Smooth muscle cell of the coronary artery (primary cell): ENCODE measurements at places on chromosomes 16 and 17. TPM values are rescaled to one million over a fixed set of nuclear protein-coding genes. Genes with fewer than 3 reads are reported as not detected.

The CRAMP1 gene
- 4.4 and 4.8 TPM in 2 replicates for total RNA-seq

The CDRT15L2 gene
- total RNA-seq: not detected in 2 replicates

The MRPL58 gene
- 17.1 and 27.8 TPM in 2 replicates for total RNA-seq

The WNT3 gene
- 0.59 and 1.4 TPM in 2 replicates for total RNA-seq

The HBA2 gene
- 0.23 TPM in 1 of 2 replicates, not detected in the other for total RNA-seq

The KRT31 gene
- not detected in 2 replicates for total RNA-seq

The KRT20 gene
- total RNA-seq: not detected in 2 replicates

The IRX3 gene
- total RNA-seq: 2.0 and 3.9 TPM in 2 replicates

The RGS9 gene
- 0.98 and 1.1 TPM in 2 replicates for total RNA-seq

The CCL8 gene
- total RNA-seq: 1.2 TPM in 1 of 2 replicates, not detected in the other

The ASPSCR1 gene
- total RNA-seq: 18.5 and 30.4 TPM in 2 replicates

The ZNF48 gene
- 2.2 and 8.8 TPM in 2 replicates for total RNA-seq

The PRSS36 gene
- total RNA-seq: 0.45 TPM in 1 of 2 replicates, not detected in the other

The ST6GALNAC2 gene
- total RNA-seq: 0.23 and 4.0 TPM in 2 replicates

The CEP295NL gene
- total RNA-seq: 0.75 and 2.0 TPM in 2 replicates

The KRTAP3-1 gene
- total RNA-seq: not detected in 2 replicates

The P2RX1 gene
- total RNA-seq: under 0.01 and 1.3 TPM in 2 replicates

The CIAPIN1 gene
- 18.6 and 46.3 TPM in 2 replicates for total RNA-seq

The CSH1 gene
- not detected in 2 replicates for total RNA-seq

The JPH3 gene
- not detected in 2 replicates for total RNA-seq

The KRTAP17-1 gene
- total RNA-seq: not detected in 2 replicates

The KRT12 gene
- total RNA-seq: under 0.01 TPM in 1 of 2 replicates, not detected in the other

The SDR42E1 gene
- total RNA-seq: 0.08 and 0.12 TPM in 2 replicates

The ACBD4 gene
- total RNA-seq: 4.3 and 4.8 TPM in 2 replicates

The SULT1A1 gene
- 5.0 and 12.9 TPM in 2 replicates for total RNA-seq

The CCDC144A gene
- total RNA-seq: 2.3 and 12.0 TPM in 2 replicates

The TMC7 gene
- total RNA-seq: 0.12 and 1.7 TPM in 2 replicates

The MARVELD3 gene
- not detected in 2 replicates for total RNA-seq

The TP53TG3C gene
- not detected in 2 replicates for total RNA-seq

The RPL26 gene
- 3,762 and 6,095 TPM in 2 replicates for total RNA-seq

The WNT9B gene
- not detected in 2 replicates for total RNA-seq

The CALB2 gene
- total RNA-seq: 0.08 TPM in 1 of 2 replicates, not detected in the other

The APOBR gene
- total RNA-seq: not detected in 2 replicates

The BAIAP3 gene
- total RNA-seq: 0.60 TPM in 1 of 2 replicates, not detected in the other

The TNRC6C gene
- 3.9 and 5.3 TPM in 2 replicates for total RNA-seq

The ATP2A1 gene
- 0.08 and 0.23 TPM in 2 replicates for total RNA-seq

The TP53TG3F gene
- not detected in 2 replicates for total RNA-seq

The OR4D2 gene
- not detected in 2 replicates for total RNA-seq

The EFNB3 gene
- total RNA-seq: 0.47 and 1.4 TPM in 2 replicates

The CTF1 gene
- 0.23 and 0.98 TPM in 2 replicates for total RNA-seq

The SHBG gene
- total RNA-seq: 0.23 and 1.2 TPM in 2 replicates

The NPIPA5 gene
- 1.5 TPM in 1 of 2 replicates, not detected in the other for total RNA-seq
